ENCODE measurements at places on chromosomes 1 and 21. TPM values are rescaled to one million over a fixed set of nuclear protein-coding genes. Genes with fewer than 3 reads are reported as not detected.

Gene ADORA1
- 1.7 TPM for total RNA-seq

Gene TMEM54
- 132 TPM for total RNA-seq

Gene PLEKHN1
- total RNA-seq = 0.19 TPM

Gene CNKSR1
- 2.6 TPM for total RNA-seq

Gene SLC16A4
- total RNA-seq = 8.2 TPM

Gene FCRLB
- not detected for total RNA-seq

Gene NBPF4
- not detected for total RNA-seq

Gene PERM1
- 0.42 TPM for total RNA-seq

Gene OLIG1
- total RNA-seq = not detected

Gene AMPD1
- not detected for total RNA-seq

Gene TNFRSF25
- 9.1 TPM for total RNA-seq

Gene ZSWIM5
- total RNA-seq = 4.7 TPM

Gene NBPF6
- not detected for total RNA-seq

Gene CA6
- not detected for total RNA-seq

Gene TMEM125
- not detected for total RNA-seq

Gene ENAH
- total RNA-seq = 199 TPM

Gene WLS
- total RNA-seq = 154 TPM

Gene GNG12
- total RNA-seq = 108 TPM

Gene USH2A
- under 0.01 TPM for total RNA-seq

Gene INPP5B
- 35.3 TPM for total RNA-seq

Gene LCE1D
- total RNA-seq = not detected

Gene DAB1
- 0.33 TPM for total RNA-seq

Gene HSPA6
- total RNA-seq = 3.7 TPM

Gene JAM2
- 28.0 TPM for total RNA-seq

Gene CLCA1
- total RNA-seq = not detected

Gene SLAMF7
- 1.3 TPM for total RNA-seq

Gene RNF115
- 37.8 TPM for total RNA-seq

Gene GPR3
- not detected for total RNA-seq

Measured in esophagus muscularis mucosa (tissue), 4 donors.